NAMALWA (cell line): ENCODE measurements at places on chromosomes 2 and 18.

GRCh38 chr2:43803113-43803512 is 29.3 kb downstream of the DYNC2LI1 start:
- no peak for DNase-seq

- DNase-seq = no peak
Measured at GRCh38 chr2:214577769-214578168, 166.9 kb downstream of the VWC2L start.

GRCh38 chr18:63646936-63647335 is 2.9 kb upstream of the SERPINB4 start:
- DNase-seq = no peak

GRCh38 chr2:64854773-64855237 is 134.4 kb upstream of the SLC1A4 start:
- DNase-seq = no peak

GRCh38 chr2:138474100-138474825 is 27.3 kb upstream of the SPOPL start:
- DNase-seq = no peak

GRCh38 chr2:11092701-11093335 is 62.4 kb upstream of the SLC66A3 start:
- no peak for DNase-seq

DNA sequence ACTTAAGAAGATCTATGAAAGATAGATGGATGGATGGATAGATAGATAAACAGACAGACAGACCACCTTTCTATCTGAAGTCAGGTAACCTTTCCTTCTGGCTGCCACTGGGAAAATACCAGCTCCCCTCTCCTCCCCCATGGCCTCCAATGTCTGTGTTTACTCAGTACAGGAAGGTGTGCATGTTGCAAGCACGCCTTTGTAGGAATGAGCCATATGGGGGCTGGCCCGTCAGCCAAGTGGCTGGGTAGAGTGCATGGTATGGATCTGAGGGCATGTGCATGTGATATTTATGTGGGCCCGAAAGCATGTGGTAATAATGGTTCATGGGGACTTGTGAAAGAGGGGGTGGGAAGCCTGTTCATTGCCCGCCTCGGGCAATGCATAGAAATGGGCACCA is 109.2 kb upstream of the FZD7 start:
- DNase-seq = no peak

GRCh38 chr18:7000484-7001096 is 117.0 kb downstream of the LAMA1 start:
- DNase-seq = peak; percentile 35

- no peak for DNase-seq
Measured at GRCh38 chr2:216643986-216644659, 10.9 kb downstream of the IGFBP2 start.

GRCh38 chr2:201171259-201171814 is 11.6 kb upstream of the CASP10 start:
- no peak for DNase-seq

- DNase-seq = peak; percentile 9
Measured at GRCh38 chr18:52339891-52340371, at the start of gene DCC. Gene DCC, plus strand, starts transcription at chr18:52340197. Its CDS starts 591 bp downstream, at chr18:52340788.

- no peak for DNase-seq
Measured at GRCh38 chr18:9835113-9835755, 50.5 kb upstream of the TXNDC2 start.

DNA sequence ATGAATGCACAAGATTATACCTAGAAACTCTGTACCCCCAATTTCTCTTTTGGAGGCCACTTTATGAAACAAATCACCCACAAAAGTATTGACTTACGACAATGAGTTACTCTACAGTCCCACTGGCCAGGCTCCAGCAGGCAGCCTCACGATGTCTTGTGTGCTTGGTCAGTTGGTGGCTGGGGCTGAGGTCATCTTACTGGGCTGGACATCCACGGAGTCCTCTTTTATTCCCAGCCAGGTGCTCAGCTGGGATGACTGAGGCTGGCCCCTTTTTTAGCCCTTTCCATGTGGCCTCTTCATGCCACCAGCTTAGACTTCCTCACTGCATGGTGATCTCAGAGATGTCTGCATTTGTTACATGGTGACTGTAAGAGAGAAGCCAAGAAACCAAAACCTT is 8.9 kb upstream of the ID2 start:
- DNase-seq = no peak

DNA sequence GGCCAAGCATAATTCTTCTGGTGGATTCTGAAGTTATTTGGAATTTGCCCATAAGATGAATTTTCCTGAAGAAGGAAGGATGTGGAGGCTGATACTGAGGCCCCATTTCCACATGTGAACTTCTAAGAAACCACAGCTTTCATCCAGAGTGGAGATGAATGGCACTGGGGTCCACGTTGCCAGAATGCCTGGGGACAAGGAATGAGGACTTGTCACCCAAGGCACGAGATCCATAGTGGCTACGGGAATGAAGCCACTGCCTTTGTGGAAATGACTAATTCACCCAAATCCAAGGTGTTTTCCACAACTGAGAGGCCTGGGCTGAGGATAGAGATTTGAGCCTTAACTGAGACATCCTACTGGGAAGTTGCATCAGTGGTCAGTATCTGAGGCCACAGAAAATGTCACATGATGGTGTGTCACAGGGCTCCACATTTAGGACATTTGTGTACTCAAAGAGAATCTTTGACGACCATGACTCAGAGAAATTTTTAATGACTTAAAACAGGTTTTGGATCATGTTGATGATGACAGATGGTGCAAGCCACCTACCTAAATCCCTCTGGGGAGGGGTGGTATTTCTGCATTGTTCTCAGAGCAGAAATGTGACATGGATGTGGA is 286.1 kb downstream of the SOX11 start:
- DNase-seq = no peak

DNA sequence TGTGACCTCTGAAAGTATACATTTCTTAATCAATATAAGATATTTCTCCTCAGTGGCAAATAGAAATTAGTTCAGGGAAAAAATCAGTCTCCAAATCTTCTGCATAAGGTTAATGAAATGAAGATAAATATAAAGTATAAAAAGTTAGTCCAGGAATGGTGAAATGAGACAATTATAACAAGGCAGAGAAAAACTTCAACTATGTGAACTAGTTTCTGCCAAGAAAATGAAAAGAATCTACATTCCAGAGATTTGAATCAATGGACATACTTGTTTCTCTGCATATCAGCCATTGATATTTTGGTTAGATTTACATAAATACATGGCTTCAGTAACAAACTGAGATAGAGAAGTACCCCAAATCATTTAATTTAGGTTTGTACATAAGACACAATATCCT is 249.0 kb downstream of the EXOC6B start:
- DNase-seq = no peak

DNA sequence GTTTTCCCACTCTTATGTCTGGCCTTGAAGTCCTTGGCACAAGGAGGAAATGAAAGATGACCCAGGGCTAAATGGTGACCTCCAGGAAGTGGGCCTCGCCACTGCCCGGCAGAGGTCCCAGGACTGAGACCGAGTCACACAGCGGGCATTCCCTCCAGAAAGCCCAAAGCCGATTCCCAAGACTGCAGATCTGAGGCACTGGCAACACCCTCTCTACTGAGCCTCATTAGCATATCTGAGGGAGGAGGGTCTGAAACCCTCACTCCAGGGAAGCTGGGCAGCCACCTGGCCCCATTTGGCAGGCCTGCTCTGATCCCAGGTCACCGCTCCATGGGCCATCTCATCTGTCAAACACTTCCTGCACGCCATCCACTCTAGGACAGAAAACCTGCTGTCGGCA is 29.1 kb downstream of the FAM178B start:
- DNase-seq = no peak

DNA sequence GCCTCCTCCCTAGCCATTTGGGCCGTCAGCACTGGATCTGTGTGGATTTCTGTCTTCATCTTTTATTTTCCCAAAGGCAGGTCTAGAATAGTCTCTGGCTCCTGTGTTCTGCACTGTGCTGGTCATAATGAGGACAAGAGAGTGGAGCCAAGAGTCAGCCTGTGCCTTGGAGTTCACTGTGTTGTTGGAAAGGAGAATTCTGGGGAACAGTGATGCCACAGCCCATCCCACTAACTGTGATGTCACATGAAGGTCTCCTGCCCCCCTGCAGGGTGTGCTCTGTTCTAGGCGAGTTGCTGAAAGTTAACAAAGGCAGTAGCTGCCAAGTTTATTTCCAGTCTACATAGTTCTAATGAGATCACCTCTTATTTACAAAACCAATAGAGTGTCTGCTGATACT is 248.5 kb downstream of the TPGS2 start:
- no peak for DNase-seq

- DNase-seq = no peak
Measured at GRCh38 chr18:39805218-39805617, 2149.8 kb upstream of the PIK3C3 start.

- no peak for DNase-seq
Measured at GRCh38 chr2:12120281-12121150, 374.1 kb downstream of the LPIN1 start.

DNA sequence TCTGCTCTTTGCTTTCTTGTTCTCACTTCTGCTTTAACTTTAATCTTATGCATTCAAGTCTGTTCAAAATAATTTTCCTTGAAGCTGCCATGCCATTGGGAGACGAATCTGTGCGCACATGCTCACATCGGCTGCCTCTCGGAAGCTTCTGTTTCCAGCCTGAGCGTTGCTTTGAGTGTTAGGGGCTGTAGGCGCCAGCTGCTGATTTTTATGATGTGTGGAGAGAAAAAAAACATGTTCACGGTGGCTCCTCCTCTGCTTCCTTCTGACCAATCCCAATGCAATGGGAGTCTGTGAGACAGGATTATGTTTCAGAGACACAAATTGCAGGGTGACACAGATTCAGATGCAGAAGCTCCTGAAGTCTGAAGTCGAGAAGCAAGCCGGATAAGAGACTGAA is at the start of gene MC4R:
Gene MC4R (minus strand): TSS at position 180 of the 400 bp plus-strand sequence. CDS start 426 bp downstream, outside the sequence.
- DNase-seq = peak; percentile 24

- no peak for DNase-seq
Measured at GRCh38 chr2:178529194-178529593, 48.9 kb downstream of the PLEKHA3 start.

DNA sequence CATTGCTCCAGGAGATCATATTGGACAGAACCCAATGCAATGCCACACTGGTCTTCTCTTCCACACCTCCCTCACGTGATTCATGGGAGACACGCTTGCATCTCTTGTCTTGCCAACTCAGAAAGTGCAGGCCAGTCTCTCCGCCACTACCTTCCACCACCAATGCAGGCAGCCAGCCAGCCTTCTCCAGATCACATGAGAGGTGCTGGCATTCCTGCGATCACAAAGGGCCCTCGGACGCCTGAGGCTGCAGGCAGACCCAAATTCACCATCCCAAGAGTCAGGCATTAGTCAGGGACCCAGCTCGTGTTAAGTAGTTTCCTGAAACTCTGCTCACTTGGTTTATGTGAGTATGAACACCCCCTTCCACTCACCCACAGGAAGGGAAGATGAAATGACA is 437.0 kb upstream of the ETAA1 start:
- no peak for DNase-seq

- DNase-seq = no peak
Measured at GRCh38 chr18:46080156-46080555, 8.1 kb upstream of the PSTPIP2 start.

- DNase-seq = no peak
Measured at GRCh38 chr2:37781028-37781427, 109.6 kb upstream of the CDC42EP3 start.
